ENCODE measurements at places on chromosomes 3 and 15. TPM values are rescaled to one million over a fixed set of nuclear protein-coding genes. Genes with fewer than 3 reads are reported as not detected.
A peak's percentile ranks its signal among the peaks of the same experiment; 100 is the strongest.

- no peak for DNase-seq
Observed at GRCh38 chr3:13795816-13796215, 84.1 kb downstream of the WNT7A start.

DNA sequence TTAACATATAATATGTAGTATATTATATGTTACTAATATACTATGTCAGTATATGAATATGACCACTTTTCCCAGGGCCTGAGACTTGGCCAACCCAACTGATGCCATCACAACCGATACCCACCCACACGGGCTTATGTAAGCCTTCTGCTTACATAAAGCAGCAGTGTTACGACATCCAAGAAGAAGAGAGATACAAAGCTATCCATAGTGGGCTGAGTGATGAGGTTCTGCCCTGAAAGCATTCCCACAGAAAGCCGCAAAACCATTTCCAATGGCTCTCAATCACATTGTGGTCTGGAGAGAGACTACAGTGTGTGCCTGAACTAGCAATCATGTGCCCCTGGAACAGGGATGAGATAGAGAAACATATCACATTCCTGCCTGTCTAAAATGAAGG lies 177.9 kb downstream of the PLOD2 start:
- DNase-seq = no peak

GRCh38 chr3:139230391-139230790 lies 113.4 kb upstream of the MRPS22 start:
- DNase-seq = no peak

GRCh38 chr3:102810937-102811336 lies 376.1 kb downstream of the ZPLD1 start:
- DNase-seq = no peak

DNA sequence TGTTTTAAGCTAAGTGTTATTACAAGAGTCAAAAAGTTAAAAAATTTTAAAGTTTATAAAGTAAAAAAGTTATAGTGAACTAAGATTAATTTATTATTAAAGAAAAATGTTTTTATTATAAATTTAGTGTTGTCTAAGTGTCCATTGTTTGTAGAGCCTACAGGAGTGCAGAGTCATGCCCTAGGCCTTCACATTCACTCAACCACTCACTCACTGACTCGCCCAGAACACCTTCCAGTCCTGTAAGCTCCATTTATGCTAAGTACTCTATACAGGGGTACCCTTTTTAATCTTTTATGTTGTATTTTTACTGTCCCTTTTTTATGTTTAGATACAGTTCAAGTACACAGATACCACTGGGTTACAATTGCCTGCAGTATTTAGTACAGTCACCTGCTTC lies 37.2 kb downstream of the EEFSEC start:
- no peak for DNase-seq

DNA sequence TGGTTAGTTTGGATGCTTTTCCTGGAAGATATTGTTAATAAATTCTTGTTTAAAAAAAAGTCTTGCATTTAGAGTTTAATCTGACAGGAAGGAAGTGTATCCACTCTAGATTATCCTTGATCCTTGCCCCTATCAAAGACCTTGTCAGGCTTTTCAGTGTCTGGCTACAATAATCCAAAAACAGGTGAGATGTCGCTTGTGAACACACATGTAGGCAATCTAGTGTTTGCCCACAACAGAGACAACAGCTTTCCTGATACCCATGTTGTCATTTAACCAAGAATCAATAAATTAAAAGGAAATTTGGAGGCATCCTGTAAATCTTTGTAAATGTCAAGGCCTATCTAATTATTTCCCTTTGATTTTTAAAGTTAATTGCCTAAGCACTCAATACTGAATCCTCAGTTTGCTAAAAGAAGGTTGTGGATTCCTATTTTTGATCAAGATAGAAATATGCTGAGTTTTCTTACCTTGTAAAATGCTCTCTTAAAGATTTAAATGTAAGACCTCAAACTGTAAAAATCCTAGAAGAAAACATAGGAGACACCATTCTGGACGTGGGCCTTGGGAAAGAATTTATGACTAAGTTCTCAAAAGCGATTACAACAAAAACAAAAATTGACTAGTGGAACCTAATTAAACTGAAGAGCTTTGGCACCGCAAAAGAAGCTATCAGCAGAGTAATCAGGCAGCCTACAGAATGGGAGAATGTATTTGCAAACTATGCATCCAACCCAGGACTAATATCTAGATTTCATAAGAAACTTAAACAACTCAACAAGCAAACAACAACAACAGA lies 207.7 kb downstream of the NAALADL2 start:
- DNase-seq = no peak

- DNase-seq = peak; percentile 43
Observed at GRCh38 chr3:193978486-193978885, 157.5 kb upstream of the HES1 start.

- peak; percentile 83 for DNase-seq
Observed at GRCh38 chr15:53197426-53197839, 407.3 kb upstream of the ONECUT1 start.

DNA sequence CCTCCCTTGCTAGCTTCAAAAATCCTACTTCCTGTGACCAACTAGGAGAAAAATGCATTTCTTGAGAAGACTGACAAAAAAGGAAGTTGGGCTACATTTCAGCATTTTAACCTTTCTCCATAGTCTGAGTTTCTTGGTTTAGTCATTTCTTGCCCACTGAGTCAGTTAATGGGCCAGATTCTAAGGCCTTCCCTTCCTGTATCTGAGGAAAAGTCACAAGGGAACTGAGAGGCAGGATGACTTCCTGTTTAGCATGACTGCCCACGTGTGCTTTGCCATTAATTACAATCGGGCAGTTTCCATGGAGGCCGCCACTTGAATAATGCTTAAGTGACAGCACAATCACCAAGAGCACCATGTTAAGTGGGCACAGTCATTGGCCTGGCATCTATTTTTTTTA lies 794.4 kb upstream of the LMCD1 start:
- DNase-seq = no peak

GRCh38 chr3:63874769-63875168 lies 11.1 kb downstream of the ATXN7 start:
- DNase-seq = no peak

- DNase-seq = peak; percentile 32
Observed at GRCh38 chr15:100602823-100603393, 519 bp downstream of the ASB7 start.

GRCh38 chr3:8604006-8604405 lies 40.6 kb downstream of the SSUH2 start:
- no peak for DNase-seq

DNA sequence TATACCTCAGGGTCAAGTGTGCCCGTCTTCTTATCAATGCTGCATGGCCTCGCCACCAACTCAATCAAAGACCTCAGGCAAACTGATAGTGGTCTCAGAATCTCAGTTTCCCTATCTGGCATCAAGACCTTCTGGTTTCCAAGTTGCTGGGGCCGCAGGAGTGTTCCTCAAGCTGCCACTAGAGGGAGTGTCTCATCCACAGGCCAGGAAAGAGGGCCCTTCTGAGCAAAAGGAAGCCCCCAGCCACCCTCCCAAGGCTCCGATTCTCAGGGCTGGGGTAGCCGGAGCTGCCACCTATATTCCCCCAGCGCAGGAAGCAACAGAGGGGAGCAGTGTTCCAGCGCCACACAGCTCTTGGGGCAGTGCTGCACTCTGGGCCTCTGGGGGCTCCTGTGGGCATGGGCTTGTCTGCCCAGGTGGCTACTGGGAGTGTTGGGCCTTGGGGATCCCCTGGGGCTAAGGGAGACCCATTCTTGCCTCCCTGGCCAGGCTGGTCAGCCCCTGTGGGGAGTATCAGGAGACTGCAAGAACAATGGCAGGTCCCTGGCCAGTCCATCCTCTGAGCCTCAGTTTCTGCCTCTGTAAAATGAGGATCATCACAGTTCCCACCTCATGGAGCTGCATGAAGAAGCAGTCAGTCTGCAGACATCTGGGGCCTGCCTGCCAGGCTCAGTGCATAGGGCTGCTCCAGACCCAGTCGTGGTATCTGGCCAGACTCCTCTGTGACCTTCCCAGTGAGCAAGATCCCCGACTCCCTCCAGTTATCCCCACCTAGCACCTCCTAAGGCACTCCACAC lies 23.4 kb upstream of the SEC13 start:
- peak; percentile 62 for DNase-seq

DNA sequence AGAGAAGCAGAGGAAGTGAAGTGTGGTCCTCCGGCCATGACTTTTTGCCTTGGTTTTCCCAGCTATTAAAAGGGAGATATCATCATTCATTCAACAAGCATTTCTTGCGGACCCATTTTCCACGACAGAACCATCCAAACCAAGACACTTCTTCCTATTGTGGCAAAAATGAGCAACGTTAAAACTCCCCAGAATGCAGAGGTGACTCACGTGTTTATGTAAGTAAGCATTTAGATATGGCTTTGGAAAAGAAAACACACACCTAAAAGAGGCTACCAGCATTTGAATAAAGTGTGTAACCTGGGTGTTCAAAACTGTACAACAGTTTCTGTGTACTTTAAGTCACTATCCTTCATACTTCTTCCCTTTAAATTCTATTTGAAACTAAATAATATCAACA lies 181.3 kb downstream of the RORA start:
- no peak for DNase-seq

GRCh38 chr3:170467007-170467406 lies 48.3 kb downstream of the CLDN11 start:
- no peak for DNase-seq

Gene PIAS1
- total RNA-seq = 22.6 TPM

Data from hepatocyte (in vitro differentiated cells).